Common myeloid progenitor, CD34-positive (primary cell): ENCODE measurements at places on chromosomes 11 and 22.

GRCh38 chr22:37462983-37463382 is 23.2 kb downstream of the MFNG start:
- peak; percentile 52 for DNase-seq

DNA sequence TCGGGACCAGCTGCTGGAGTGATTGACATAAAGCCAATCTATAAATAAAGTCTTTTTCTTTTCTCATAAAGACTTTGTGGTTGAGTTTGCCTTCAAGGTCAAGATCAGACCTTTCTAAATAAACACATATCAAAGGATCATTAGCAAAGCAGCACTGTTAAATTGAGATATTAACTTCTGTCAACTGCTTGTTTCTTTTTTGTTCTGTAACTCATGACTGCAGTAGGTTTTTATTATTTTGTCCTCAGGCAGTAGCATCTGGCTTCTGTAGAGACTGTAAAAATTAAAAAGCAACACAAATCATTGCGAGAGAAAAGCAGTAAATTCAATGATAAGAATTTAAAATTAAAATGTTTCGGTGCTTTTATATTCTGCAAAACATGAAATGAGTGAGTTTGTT is 77.7 kb upstream of the NNMT start:
- DNase-seq: no peak

GRCh38 chr11:119206511-119207414 is 624 bp downstream of the CBL start:
- DNase-seq: no peak

DNA sequence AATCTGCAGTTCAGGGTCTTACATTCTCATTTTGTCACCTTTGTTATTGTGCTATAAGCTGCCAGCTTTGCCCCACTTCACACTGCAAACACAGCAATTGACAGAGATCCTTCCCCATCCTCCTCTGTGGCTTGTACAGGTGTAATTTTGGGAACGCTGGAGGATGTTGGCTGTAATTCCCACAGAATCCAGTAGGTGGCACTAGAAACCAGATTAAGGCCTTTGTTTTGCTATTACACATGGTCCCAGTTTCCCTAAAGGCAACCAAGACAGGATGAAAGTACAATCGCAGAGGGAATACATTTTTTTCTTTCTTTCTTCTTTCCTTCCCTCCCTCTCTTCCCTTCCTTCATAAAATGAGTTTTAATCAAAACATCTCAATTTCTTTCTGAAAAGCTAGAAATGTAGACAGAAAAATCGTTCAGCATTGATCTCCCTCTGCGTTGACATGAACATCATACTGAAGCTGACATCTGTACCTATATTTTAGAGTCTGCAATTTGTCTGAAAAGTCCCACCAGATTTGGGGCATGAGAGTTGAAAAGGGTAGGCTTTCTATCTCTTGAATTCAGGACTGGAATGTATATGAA is 21.3 kb upstream of the NELL1 start:
- peak; percentile 28 for DNase-seq

DNA sequence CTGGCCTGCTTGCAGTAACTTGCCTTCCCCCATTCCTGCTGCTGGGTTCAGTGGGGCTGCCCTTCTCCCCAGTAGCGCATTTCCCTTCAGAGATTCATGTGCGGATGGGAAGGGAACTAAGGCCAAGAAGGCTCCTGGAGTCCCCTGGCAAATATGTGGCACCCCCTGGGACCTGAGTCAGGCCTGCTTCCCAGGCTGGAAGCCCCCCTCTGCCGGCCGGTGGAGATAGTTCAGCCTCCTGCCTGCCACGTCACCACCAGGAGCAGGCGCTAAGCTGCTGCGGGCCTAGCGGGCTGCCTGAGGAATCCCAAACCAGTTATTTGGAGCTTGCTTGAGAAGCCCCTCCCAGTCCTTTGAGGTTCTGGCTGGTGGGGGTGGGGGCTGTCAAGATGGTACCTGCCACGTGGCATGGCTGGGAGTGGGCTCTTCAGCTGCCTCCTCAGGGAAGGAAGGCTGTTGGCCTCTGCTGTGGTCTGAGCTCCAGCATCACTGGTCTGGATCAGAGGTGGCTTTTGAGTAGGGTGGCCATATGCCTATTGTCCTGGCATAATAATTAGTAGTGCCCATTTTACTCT is 2.0 kb downstream of the SERPINH1 start:
- no peak for DNase-seq

- peak; percentile 39 for DNase-seq
Measured at GRCh38 chr22:17120711-17121232, 388 bp downstream of the TMEM121B start.

GRCh38 chr11:100367892-100368291 is 319.2 kb upstream of the ARHGAP42 start:
- no peak for DNase-seq

DNA sequence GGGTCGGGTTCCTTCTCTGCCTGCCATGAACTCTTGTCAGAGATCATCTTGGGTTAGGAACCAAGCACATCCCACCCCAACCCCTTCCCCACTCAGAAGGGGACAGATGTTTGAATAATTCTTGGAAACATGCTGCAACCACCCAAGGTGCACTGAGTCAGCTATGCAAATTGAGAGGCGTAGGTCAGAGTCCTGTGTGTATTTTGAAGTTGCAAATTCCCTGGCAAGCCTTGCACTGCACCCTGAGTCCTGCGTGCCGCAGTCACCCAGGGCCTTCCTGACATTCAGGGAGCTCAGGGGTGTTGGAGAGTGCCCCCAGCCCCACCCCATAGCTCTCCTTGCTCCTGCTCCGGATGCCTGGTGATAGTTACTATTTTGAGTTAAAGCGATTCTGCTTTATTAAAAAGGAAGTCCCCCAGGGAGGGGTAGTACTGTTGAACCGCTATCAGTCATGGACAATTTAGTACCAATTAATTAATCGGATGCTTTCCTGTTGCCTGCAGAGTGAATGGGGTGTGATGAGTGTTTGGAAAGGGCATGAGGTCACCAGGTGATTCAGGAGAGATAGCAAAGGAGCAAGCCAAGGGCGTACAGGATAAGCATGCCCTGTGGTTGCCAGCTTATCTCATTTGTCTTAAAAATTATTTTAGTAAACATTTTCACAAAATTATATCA is 123.7 kb downstream of the GRIK4 start:
- peak; percentile 31 for DNase-seq

- DNase-seq: no peak
Measured at GRCh38 chr22:38456841-38457699, 2.1 kb upstream of the KCNJ4 start.

GRCh38 chr11:117023178-117023577 is 75.0 kb downstream of the SIK3 start:
- DNase-seq: no peak

DNA sequence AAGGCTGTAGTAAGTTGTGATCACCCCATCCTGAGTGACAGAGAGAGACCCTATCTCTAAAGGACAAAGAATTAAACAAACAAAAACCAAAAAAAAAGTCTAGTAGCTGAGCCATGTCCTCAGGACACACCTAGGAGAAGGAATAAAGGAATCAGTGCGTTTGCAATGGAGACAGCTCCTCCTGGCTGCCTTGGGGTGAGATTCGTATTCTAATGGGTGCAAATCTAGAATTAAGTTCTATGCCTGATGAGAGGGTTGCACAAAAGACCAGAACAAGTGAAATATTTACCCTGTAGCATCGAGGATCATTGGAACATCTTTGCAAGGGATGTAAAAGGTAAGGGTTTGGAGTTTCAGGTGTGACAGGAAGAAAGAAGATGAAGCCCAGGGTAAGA is 70.3 kb upstream of the BMAL1 start:
- DNase-seq: no peak

GRCh38 chr22:37932821-37933578 is 20.4 kb downstream of the C22orf23 start:
- no peak for DNase-seq

DNA sequence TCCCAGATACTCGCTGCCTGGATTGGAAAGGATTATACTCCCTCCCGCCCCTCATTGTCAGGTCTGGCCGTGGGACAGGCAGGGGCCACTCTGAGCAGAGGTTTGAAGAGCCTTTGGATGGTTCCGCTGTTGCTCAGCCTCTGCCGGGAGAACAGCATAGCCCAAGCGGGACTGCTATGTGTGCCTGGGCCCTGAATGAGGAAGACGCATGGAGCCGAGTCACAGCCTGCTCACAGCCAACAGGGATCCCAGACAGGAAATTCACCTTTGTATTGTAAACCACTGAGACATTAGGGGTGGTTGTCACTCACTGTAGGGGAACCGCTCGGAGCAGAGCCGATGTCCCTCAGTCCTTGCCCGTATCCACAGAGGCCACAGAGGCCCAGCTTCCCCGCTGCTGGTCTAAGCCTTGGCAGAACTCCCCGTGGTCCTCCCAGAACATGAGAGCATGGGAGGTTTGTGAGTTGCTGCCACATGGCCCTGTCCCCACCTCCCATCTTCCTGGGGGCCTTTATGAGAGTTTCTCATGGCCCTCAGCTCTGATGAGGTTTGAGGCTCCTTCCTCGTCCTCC is 10.7 kb upstream of the FAM118A start:
- no peak for DNase-seq

DNA sequence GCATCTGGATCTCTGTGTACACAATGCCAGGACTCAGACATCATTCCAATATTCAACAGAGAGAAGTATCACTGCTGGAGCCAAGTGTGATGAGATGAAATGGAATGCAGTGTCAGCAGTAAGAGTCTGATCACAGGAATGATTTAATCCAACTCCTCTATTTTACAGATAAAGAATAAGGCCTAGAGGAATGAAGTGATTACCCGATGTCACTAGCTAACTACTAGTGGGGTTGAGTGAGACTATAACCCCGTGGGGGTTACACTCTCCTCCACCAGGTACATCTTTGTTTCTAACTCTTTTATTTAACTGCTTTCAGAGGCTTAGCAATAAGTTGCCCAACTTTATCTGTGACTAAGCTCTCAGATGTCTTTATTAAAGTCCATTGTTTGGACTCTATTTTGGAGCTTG is 94.2 kb upstream of the FAT3 start:
- no peak for DNase-seq

GRCh38 chr11:130554241-130555055 is 106.0 kb downstream of the ADAMTS15 start:
- DNase-seq: no peak

GRCh38 chr11:33889296-33889695 is 2.6 kb downstream of the LMO2 start:
- no peak for DNase-seq

DNA sequence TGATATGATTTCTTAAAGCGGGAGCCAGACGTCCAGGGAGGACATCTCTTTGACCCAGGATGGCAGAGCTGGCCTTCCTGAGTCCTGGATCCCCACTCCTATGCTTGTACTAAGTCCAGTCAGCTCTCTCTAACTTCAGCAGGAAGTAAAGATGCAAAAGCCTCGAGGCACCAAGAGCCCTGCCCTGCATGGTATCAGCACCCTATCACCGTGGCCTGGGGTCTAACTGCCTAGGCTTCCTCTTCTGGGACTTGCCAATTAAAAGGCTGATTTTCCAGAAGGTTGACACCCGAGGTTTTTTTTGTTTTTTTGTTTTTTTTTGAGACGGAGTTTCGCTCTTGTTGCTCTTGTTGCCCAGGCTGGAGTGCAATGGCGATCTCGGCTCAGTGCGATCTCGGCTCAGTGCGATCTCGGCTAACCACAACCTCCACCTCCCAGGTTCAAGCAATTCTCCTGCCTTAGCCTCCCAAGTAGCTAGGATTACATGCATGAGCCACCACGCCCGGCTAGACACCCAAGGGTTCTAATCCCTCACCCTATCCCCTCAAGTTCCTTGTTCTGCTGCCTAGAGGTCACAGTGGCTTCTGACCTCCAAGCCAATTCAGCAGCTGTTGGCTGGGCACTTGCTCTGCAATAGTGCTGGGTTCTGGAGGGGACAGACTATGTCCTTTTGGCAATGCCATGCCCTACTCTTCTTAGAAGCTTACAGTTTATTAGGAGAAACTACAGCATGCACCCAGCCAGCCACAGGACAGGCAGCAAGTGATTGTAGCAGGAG is 50.6 kb upstream of the FTH1 start:
- DNase-seq: no peak

- no peak for DNase-seq
Measured at GRCh38 chr11:70371241-70371640, 27.1 kb upstream of the CTTN start.

- DNase-seq: no peak
Measured at GRCh38 chr11:76747153-76747914, 35.8 kb upstream of the TSKU start.

DNA sequence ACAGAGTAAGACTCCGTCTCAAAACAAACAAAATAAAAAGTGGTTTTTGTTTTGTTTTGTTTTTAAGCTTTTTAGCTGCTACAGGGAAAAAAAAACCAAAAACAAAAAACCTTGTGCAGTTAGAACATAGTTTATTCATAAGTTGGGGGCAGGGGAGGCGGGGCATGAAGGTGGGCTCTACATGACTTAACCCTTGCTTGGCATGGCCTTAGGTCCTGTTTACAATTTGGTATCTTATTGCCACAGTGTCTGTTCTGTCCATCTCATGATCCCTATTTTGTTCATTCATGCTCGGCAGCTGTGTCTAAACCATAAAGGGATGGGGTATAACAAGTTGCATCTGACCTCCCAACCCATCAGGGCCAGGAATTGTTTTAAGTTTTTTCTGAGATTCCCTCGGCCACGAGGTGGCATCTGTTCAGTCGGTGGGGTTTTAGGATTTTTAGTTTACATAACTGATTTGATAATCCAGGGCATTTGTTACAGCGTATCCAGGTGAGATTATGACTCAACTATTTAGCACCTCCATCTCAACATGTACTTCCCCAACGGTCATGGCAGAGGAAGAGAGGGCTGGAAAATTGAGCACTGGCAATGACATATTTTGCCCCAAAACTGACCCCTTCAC is 6.9 kb downstream of the AP5B1 start:
- DNase-seq: peak; percentile 16

DNA sequence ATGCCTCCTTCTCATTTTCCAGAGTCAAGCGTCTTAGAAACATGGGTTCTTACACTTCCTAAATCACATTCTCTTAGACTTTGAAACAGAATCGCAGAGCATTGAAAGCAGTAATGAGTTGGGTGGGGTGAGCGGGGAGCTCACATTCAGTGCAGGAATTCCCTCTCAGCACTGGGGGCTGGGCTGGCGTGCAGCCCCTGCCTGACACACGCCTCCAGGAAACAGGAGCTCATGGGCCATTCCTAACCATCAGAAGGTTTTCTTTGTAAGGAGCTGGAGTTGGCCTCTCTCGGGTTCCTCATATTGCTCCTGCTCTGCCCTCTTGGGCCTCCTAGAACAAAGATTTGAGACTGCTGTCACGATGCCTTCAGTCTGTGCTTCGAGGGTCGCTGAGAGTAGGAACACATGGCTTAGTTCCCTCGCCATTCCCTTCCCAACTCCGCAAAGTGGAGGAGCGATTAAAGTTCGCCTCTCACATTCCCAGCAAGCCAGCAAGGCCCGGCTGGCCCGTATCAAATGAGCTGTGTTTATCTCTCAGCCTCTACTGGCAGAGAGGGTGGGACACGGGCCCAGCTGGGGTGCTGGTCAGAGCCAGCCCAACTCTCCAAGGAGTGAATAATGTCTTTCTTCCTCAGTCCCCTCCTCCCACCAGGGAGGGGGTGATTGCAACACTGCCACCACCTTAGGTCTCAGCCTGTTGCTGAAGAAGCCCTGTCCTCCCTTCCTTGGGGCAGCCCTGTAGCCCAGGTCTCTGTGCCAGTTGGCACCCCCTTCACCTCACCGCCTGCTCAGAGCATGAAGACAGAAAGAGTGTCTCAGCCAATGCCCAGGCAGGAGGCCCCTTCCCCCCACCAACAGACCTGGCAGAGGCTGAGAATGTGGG is 10.4 kb downstream of the CHRDL2 start:
- DNase-seq: no peak
